ENCODE measurements at places on chromosomes 11 and 22.

DNA sequence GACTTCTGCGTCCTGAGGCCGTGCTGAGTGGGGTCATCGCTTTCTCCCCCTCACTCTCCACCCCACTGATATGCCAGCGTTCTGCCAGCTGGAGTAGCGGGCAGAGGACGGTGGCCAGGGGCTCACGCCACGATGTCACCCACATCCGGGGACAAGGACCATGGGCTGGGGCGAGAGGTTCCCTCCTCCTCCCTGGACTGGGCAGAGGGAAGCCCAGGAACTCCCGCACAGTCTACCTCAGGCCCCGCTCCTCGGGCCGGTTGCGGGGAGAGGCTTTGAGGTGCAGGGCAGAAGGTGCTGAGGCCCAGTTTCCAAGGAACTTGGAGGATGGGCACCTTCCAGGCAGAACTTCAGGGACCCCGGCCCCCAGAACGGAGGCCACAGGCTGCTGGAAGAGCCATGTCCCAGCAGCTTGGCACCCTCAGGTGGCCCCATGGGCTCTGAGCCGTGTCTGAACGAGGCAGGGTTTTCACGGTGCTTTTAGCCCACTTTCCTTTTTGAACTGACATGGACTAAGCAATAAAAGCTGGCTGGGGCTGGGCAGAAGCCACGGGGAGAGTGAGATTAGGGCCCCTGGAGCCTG lies 25.4 kb downstream of the ADAMTS15 start:
- peaks cover 2% of the 10 kb centered on the region for H3K27me3 ChIP-seq
- no peak for DNase-seq

DNA sequence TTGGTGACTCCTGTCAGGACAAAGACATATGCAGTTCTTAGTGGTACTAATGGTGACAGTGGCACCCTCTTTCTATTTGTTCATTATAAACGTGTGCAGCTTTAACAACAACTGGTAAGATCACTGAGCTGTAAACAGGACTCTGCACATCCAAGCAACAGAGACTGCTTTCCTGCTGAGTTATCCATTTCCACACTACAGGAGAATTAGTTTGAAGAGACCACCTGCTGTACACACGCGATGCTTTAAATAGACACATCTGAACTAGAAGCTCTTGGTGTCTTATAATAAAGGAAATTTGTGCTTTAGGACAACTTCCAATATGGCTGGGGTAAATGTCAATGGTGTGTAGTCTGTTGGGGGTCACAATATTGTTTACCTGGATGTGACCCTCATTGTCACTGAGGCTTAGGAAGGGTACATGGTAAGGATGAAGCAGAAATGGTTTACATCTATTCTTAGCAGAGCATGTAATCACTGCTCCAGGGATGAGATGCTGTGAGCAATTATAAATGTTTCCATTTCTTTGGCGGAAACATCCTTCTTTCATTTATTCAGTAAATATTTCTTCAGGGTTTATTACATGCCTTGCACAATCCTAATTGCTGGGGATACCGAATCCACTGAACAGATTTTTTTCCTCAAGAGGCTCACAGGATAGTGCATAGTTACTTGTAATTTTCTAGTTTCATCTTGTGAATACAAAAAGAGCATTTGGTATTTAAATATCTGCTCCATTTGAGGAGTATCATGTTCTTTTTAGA lies 354.0 kb upstream of the CCDC90B start:
- no peak overlapping the region for H3K4me3 ChIP-seq
- no peaks in the 10 kb centered on the region for H3K36me3 ChIP-seq
- no peak for DNase-seq
- H3K27ac ChIP-seq, result no peak overlapping the region
- H3K4me1 ChIP-seq, result no peaks in the 10 kb centered on the region

DNA sequence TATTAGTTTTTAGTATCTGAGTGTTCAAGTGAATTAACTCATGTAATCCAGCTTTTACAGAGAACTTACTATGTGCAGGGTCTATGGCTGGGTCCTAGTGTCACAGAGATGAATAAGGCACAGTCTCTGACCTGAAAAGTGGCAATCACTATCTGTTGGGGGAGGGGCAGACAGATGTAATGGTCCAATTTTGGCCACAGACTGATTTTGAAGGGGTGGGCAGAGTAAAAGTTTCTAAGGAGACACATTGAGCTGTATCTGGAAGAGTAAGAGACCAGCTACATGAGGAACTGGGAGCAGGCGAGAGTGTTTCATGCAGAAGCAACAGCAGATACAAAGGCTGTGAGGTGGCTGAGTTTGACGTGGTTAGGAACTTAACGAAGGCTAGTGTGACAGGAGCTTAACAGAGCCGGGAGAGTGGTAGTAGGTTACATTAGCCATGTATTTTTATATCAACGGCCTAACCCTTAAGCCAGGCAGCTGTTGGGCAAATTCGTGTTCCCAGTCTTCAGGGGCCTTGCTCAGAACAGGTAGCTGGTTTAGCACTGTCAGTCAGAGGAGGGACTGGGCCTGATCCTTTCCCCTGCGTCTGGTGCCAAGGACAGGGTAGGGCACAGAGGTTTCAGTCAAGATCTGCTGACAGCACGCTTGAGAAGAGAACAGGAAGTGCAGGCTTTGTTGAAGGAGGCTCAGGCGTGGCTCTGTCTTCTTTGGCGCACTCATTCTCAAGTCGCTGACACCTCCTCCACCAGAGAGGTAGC lies 1.4 kb upstream of the STIM1 start:
- peak overlapping the region; percentile 92 for H3K4me3 ChIP-seq
- peak overlapping the region; percentile 99 for H3K27ac ChIP-seq
- DNase-seq, result peak; percentile 61
- no peaks in the 10 kb centered on the region for H3K27me3 ChIP-seq

DNA sequence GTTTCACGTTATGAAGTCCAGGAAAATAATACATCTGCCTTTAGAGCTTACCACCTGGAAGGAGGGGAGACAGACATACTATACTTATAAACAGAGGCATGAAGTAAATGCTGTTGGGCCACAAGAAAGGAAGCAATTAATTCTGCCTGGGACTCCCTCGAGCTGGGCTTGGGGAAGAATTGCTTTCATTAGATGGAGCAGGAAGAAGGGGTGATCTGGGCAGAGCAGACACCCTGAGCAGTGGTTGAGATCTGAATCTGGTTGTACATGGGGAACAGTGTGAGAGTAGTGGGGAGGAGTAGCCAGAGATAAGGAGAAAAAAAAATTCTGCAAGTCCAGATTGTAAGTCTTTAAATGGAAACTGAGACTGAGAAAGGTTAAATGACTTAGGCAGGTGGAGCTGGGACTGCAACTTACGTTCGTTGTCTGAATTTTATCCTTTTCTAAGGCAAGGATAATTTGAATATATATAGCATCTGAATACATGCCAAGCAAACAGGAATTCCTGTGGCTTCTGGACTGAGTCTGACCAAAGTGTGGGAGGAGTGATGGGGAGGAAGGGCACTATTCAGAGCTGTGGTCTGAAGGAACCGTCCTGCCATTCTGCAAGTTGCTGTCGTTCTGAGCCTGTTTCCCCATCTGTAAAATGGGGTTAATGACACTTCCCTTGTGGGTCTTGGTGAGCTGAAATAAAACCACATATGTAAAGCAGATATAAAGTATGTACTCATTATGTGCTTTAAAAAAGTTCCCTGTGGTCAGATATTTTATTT lies 7.9 kb downstream of the NCAM1 start:
- no peaks in the 10 kb centered on the region for H3K36me3 ChIP-seq
- H3K4me3 ChIP-seq, result no peak overlapping the region
- no peaks in the 10 kb centered on the region for H3K4me1 ChIP-seq
- no peak for DNase-seq
- H3K27ac ChIP-seq, result no peak overlapping the region
- peaks cover 23% of the 10 kb centered on the region for H3K27me3 ChIP-seq

GRCh38 chr11:65125197-65126056 lies 3.3 kb downstream of the MRPL49 start:
- peaks cover 22% of the 10 kb centered on the region for H3K4me1 ChIP-seq
- DNase-seq, result no peak
- peaks cover 50% of the 10 kb centered on the region for H3K36me3 ChIP-seq

GRCh38 chr11:44939673-44940395 lies 10.8 kb downstream of the TP53I11 start:
- no peak overlapping the region for H3K27ac ChIP-seq
- no peak overlapping the region for H3K4me3 ChIP-seq
- no peaks in the 10 kb centered on the region for H3K36me3 ChIP-seq
- DNase-seq, result no peak
- peaks cover 9% of the 10 kb centered on the region for H3K27me3 ChIP-seq

- H3K27ac ChIP-seq, result peak overlapping the region; percentile 89
- peaks cover 6% of the 10 kb centered on the region for H3K36me3 ChIP-seq
- H3K27me3 ChIP-seq, result no peaks in the 10 kb centered on the region
- peaks cover 65% of the 10 kb centered on the region for H3K4me1 ChIP-seq
- peak overlapping the region; percentile 94 for H3K4me3 ChIP-seq
Observed at GRCh38 chr11:96341211-96342013, 1.6 kb downstream of the MAML2 start.

DNA sequence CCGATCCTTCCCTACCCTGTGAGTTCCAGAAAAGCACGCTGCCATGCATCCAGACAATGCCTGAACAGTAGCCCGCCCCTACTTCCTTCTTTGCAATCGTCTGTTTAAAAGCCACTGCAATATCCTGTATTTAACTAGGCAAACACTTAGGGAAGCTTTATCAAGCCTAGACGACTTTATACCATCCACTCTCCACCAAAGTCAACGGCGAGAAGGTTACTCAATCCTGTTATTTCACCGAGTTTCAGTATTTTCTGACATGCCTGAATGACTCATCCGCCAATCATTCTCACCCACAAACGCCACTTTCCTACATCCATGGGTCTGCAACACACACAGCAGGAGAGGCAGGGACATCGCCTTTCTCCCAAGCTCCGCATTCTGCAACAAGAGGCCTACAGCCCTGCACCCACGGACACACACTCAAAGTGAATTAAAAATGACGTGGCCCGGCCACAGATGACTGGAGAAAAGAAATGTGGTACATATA lies 9.3 kb downstream of the CELSR1 start:
- no peak for DNase-seq
- H3K36me3 ChIP-seq, result no peaks in the 10 kb centered on the region
- no peaks in the 10 kb centered on the region for H3K4me1 ChIP-seq
- no peak overlapping the region for H3K4me3 ChIP-seq
- peaks cover 4% of the 10 kb centered on the region for H3K27me3 ChIP-seq

GRCh38 chr11:75782540-75783263 lies 14.1 kb downstream of the DGAT2 start:
- H3K36me3 ChIP-seq, result no peaks in the 10 kb centered on the region
- H3K4me3 ChIP-seq, result no peak overlapping the region
- H3K27ac ChIP-seq, result no peak overlapping the region
- H3K4me1 ChIP-seq, result peaks cover 7% of the 10 kb centered on the region

DNA sequence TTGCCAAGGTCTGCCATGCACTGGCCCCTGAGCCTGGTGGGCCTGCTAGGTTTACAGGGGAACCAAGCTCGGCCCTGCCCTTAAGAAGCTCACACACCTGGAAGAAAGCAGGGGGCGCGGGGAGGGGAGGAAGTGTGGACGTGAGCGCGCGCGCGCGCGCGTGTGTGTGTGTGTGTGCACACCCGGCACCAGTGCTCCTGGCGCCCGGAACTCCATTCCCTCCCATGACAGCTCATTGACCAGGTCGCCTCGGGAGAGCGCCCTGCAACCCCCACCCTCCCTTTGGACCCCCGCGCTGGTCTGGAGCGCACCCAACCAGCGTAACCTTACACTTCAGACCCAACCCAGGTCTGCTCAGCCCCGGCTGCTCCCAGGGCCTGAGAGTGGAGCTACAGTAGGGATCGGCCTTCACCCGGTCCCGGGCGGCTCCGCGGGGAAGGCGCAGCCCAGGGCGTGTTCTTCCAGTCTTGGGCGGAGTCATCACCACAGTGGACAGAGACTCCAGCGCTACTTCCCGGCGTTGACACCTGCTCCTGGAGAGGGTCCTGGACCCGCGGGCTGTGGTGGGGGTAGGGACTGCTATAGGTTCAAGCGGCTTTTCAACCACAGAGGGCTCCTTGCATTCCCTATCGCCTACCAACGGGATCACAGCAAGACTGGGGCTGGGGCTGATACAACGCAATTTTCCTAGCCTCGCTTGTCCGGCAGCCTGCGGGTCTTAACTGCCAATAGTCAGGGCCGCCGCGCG lies 1.5 kb downstream of the GALNT18 start:
- peaks cover 3% of the 10 kb centered on the region for H3K4me1 ChIP-seq
- peaks cover 2% of the 10 kb centered on the region for H3K36me3 ChIP-seq
- DNase-seq, result no peak

DNA sequence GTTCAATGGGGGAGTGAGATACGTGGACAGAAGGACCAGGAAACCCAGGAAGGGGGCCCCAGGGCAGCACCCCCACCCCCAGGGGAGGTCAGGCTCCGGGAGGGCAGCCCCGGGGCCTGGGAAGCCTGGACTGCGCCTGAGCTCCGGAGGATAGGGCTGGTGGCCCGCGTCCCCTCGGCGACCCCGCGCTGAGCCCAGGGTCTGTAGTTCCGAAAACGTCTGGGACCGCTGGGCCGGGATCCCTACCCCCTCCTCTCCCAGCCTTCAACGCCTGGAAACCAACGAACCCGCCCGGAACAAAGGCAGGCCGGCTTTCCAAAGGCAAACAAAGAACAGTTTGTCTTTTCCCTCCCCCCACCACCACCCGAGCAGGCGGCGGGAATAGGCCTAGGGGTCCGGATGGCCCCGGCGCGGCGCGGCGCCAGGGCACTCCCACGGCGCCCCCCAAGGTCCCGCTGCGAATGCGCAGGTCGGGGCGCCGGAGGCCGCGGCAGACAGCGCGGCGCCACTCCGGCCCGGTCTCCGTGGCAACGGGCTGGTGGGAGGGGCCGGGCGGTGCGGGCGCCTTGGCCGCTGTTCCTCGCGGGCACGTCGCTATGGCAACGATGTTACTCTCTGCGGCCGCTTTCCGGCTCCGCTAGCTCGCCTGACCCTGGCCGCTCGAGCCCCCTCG lies 58.5 kb downstream of the IGLL1 start:
- H3K4me3 ChIP-seq, result no peak overlapping the region
- no peaks in the 10 kb centered on the region for H3K36me3 ChIP-seq
- no peaks in the 10 kb centered on the region for H3K4me1 ChIP-seq
- peaks cover 28% of the 10 kb centered on the region for H3K27me3 ChIP-seq
- peak overlapping the region; percentile 34 for H3K27ac ChIP-seq

- no peaks in the 10 kb centered on the region for H3K4me1 ChIP-seq
- no peak overlapping the region for H3K27ac ChIP-seq
Observed at GRCh38 chr22:27086080-27087044, 429.0 kb downstream of the MIAT start.

DNA sequence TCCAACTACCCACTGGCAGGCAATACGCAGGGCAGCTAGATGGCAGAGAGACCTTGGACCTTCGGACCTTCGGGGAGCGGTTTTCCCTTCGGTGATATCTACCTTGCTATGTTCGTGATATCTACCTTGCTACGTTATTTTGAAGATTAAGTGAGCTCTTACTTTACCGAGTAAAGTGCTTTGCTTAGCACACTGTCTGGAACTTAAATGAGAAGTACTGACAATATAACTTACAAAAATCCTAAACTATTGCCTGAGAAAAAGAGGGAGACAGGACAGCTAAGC lies 1.0 kb upstream of the PRDM10 start:
- peaks cover 3% of the 10 kb centered on the region for H3K36me3 ChIP-seq
- no peak for DNase-seq
- H3K27me3 ChIP-seq, result peaks cover 10% of the 10 kb centered on the region
- H3K4me3 ChIP-seq, result peak overlapping the region; percentile 91

GRCh38 chr22:39241794-39242594 lies 2.8 kb downstream of the PDGFB start:
- H3K27ac ChIP-seq, result peak overlapping the region; percentile 67
- DNase-seq, result no peak
- peaks cover 26% of the 10 kb centered on the region for H3K4me1 ChIP-seq

- no peak overlapping the region for H3K4me3 ChIP-seq
- no peak overlapping the region for H3K27ac ChIP-seq
- H3K27me3 ChIP-seq, result no peaks in the 10 kb centered on the region
- H3K4me1 ChIP-seq, result no peaks in the 10 kb centered on the region
- no peak for DNase-seq
- peaks cover 37% of the 10 kb centered on the region for H3K36me3 ChIP-seq
Observed at GRCh38 chr22:26466196-26466595, 17.4 kb downstream of the HPS4 start.
